ENCODE measurements at places on chromosomes 2 and 18.

DNA sequence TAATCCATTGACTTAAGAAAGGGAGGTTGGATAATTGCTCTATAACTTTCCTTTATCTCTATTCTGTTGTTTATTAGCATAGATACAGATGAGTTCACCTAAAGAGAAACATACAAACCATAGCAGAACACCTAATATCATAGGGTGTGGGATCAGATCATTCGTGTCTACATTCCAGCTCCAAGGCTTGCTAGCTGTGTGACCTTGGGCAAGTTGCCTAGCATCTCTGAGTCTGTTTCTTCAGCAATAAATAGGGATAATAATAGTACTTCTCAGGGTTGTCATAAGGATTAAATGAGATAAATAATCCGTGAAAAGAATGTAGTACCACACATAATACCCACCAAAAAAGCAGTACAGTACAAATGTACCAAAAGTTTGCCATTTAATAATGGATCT is 126.2 kb downstream of the PLB1 start:
- no peak for DNase-seq

DNA sequence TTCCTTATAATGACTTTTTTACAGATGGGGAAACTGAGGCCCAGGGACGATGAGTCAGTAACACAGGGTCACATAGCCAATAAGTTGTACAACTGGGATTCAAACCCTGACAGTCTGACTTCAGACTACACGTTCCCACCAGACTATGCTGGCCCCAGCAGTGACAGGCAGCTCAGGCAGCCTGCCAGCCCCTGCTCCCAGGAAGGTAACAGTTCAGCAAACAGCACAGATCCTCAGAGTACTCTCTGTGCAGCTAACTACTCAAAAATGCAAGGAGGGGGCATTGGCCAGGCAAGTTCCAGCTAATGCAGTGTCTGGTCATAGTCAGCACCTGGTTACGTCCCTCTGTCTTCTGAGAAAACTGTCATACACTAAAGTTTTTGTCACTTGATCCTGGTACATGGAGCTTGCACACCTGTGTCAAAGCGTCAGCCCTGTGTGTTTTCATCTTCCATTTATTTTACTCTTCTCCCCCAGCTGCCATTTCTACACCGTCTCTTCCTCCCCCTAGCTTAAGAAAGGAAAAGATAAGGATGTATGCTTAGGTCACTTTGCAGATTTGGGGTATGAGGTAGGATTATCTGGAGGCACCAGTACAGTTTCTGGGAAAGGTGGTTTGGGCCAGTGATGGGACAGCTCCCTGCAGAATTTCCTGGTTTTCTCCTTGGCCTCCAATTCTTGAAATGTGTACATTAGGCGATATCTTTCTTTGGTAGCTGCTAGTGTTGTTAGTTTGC is 4.5 kb downstream of the SMARCAL1 start:
- no peak for DNase-seq

DNA sequence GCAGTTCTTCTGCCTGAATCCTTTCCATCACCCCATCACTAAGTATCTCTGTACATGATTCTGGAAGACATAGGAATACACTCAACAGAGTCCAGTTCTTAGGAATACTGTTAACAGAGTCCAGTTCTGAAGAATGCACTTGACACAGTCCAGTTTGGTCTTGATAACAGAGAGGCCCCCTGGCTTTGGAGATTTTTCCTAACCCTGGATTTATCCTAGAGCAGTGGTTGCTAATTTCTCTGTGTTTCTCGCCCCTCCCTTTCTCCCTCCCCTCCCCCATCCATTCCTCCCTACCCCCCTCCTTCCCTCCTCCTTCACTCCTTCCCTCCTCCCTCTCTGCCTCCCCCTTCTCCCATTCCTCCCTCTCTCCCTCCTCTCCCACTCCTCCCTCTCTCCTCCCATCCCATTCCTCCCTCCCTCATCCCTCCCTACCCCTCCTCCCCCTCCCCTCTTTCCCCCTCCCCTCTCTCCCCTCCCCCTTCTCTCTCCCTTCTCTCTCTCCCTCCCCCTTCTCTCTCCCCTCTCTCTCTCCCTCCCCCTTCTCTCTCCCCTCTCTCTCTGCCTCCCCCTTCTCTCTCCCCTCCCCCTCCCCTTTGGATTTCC is 105.4 kb downstream of the RTN4 start:
- DNase-seq, result no peak

DNA sequence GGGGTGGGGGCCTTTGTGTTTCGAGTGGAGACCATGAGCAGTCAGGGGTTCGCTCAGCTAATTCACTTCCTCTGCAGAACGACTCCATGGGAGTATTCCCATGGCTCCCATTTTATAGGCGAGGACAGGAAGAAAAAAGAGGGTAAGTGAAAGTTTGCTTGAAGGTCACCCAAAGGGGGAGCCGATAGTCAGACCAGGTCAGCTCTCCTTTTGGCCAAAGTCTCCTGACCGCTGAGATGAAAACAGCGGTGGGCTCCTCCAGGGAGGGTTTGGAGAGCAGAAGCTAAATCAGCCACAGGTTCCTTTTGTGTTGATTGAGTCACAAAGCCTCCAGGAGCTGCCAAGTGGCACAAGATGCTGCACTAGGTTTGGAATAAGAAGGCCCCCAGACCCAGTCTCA is 34.1 kb upstream of the CTAGE1 start:
- DNase-seq, result no peak

DNA sequence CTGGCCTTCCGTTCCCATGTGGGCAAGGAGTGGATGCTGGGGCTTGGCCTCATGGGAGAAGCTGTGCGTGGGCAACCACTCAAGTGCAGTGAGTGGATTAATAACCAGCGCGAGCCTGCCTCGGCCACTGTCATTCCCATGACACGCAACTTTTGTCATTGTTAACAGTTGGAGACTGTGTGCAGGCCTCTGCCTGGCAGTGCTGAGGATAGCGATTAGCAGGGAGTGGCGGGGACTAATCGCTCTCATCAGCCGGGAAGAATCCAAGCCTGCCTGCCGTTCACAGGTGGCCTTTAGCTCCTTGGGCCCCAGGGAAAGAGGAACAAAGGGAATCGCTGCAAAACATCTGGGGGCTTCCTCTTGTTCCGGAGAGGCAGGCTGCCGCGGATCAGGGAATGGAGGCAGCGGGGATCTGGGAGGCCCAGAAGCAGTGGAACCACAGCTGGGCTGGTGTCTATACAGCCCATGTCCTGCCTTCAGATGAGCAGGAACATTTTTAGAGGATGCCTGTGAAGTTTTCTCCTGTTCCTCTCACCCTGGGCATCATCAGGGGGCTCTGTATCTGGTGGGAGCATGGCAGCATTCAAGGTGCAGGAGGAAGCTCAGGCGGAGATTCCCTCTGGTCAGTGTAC is 53.8 kb downstream of the CTIF start:
- no peak for DNase-seq

GRCh38 chr18:76915456-76915855 is 93.1 kb downstream of the ZNF236 start:
- no peak for DNase-seq

GRCh38 chr2:118576109-118576855 is 271.2 kb downstream of the EN1 start:
- no peak for DNase-seq

GRCh38 chr18:67995769-67996168 is 479.2 kb upstream of the DSEL start:
- peak; percentile 34 for DNase-seq

- DNase-seq, result peak; percentile 81
Measured at GRCh38 chr18:8721716-8722115, 16.4 kb downstream of the MTCL1 start.

Measured in choroid plexus epithelial cell (primary cell).